Hematopoietic multipotent progenitor cell treated with erythropoietin and hydrocortisone succinate and interleukin-3 and kit ligand, for 15 days (in vitro differentiated cells): ENCODE measurements at places on chromosomes 6 and 20.

DNA sequence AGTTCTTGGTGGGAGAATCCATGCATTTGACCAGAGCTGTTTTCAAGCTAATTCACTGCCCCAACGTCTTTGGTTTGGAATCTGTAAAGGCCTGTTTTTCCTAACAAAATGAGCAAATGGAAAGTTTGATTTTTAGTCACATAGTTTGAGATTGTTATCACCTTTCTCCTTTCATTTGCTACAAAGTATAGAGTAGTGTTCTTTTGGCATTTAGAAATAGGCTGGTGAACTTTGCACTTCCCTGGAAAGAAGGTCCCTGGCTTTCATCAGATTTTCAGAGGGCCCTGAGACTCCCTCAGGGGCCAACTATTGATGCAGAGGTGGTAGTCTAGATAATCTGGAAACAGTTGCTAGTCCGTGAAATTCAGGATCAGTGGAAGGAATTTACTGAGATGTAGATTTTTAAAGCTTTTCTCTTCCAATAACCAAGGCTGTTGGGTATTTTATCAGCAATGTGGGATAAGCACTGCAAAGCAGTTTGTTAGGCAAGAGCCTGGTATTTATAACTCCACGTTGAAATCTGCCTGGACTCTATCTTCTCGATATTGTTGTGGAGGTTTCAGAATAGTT, 1.7 kb downstream of the ARFGEF2 start:
- no peak for DNase-seq

- no peak for DNase-seq
Measured at GRCh38 chr6:57432919-57433684, 115.7 kb downstream of the PRIM2 start.

DNA sequence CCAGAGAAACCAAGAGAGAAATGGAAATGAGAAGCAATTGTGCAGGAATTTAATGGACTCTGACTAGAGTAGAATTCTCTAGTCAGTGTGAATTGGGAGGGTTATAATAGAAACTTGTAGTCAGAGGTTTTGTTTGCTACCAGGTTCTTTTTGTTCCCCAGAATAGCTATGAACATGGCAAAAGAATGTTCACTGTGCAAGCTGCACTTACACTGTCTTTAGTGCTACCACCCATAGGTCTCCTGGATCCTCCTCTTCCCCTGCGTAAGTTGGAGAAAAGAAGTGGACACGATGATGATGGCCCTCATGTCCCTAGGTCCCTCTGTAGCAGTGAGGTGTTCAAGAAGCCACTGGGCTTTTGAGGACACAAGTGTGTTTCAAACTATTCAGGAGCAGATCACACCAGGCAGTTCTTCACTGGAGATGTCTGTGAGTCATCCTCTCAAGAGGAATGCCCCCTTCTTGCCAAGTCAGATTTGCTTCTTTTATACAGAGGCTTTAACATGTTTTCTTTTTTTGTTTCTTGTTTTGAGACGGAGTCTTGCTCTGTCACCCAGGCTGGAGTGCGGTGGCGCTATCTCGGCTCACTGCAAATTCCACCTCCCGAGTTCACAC, 47.6 kb upstream of the SMIM8 start:
- no peak for DNase-seq

GRCh38 chr6:32852844-32853540, 512 bp downstream of the TAP1 start:
- DNase-seq, result peak; percentile 37

DNA sequence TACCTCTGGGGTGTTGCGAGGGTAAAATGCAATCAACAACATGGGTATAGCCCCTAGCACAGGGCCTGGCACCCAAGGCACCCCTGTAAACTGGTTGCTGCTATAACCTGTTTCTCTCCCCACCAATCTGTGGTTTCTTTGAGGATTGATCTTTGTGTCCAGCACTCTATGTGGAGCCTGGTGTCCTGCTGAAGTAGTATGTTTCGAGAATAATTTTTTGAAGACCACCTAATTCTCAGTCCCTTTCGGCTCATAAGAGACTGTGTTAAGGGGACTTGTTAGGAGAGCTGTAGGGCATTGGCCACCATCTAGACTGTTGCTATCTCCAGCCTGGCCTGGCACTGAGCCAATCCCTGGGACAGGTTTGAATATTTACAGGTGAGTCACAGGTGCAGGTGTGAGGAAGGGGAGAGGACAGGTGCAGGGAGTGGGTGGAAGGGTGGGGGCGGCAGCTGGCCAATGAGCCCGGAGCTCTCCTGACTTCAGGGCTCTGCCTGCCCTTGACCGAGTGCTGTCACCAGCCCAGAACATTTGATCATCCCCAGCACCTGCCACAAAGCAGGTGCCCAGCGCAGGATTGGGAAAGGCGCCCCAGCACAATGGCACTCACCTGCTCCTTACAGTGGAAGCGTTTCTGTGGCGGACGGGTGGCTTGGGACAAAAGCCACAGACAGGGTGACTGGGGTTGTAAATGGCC, 8.1 kb upstream of the C20orf144 start:
- no peak for DNase-seq

DNA sequence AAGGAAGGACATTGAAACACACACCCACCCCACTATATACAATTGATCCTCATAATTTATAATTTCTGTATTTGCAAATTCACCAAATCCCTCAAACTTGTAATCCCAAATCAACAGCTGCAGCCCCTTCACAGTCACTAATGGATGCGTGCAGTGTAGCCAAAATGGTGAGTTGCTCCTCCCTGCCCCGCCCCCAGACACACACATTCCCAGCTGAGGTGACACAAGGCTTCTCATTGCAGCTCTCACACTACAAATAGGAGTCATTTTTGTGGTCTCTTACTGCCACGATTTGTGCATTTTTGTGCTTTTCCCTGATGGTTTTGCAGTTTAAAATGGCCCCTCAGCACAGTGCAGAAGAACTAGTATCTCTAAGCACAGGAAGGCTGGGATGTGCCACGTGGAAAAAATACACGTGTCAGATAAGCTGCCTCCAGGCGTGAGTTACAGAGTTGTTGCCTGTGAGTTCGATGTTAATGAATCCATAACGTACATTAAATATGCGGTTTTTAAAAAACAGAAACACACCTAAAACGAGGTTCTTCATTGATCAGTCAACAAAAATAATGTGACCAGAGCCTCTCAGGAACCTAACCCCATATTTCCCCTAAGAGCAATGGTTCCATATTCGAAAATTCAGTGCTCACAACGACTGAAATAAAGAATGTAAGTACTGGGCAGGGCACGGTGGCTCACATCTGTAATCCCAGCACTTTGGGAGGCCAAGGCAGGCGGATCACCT, 8.2 kb downstream of the ATP9A start:
- DNase-seq, result no peak

GRCh38 chr6:35087361-35088280, 53.5 kb downstream of the TCP11 start:
- no peak for DNase-seq

DNA sequence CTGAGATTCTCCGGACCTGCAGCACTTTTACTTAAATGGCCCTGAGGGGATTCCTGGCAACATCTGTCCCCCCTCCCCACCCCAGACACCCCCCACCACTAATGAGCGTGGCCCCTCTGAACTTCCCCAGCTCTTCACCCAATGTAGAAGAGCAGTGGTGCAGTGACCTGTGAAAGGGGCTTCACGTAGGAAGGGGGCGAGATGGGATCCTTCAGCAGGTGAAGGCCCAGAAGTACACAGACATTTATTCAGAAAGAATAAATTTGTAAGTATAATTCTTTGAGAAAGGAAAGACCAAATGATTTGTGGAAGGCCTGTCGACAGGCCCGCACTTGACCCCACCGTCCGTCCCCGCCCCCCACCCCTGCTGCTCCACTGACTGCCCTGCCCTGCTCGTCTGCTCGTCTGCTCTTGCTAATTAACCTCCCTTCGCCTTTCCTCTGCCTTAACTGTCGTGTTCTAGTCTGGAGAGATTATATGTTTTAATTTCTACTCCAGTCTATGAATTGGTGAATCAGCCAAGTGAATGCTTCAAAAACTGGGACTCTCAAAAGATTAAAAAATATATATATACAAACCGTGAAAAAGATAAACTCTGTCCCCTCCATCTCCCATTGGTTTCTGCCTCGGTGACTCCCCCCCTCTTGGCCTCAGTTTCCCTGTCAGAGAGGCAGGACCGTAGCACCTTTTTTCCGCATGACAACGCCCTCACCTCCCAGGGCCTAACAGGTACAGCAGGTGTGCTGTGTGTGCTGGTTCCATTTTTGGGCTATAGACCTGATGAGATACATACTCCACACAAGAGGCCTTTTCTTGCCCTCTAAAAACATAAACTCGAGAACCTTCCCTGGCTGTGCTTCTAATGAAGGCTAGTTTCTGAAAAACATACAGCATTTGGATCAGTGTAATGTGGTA, 49.2 kb downstream of the GNAS start:
- DNase-seq, result no peak

- no peak for DNase-seq
Measured at GRCh38 chr6:33372526-33373123, 19.0 kb upstream of the KIFC1 start.

DNA sequence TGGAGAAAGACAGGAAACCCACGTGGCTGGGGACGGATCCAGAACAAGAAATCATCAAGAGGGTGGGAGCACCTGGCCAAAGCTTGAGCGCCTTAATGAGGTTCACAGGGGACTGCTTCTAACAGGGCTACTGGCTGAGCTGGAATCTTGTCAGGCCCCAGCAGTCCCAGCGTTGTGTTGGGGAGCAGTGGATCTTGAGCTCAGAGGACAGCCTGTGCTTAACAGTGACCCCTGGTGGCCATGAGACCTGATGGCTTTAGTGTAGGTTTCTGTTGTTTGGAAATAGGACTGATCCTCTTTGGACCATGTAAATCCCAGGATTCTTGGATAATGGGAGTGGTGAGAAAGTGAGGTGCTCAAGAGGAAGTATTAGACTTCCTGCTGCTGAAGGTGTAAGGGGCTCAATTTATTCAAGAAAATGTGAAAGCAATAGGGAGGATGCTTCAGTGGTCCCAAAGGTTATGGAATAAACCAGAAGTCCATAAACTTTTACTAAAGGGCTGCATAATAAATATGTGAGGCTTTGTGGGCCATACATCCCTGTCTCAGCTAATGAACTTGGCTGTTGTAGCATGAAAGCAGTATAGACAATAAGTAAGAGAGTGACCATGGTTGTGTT, 216.2 kb downstream of the NFATC2 start:
- peak; percentile 30 for DNase-seq

DNA sequence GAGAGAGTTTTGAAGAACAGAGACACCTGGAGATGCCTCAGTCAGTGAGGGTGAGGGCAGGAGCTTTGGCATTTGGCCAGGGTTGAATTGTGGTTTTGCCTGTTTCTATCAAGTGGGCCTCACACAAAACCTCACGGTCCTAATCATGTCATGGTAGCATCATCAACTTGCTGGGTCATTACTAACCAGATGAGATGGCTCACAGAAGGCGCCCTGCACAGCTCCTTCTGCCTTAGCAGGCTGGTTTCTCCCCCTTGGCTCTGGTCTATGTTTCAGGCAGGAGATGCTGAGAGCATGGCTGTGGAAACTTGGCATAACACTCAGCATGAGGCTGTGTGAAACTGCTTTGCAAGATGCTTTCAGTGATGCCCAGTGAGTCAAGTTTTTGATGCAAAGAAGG, 99.3 kb downstream of the LRRC1 start:
- DNase-seq, result no peak

DNA sequence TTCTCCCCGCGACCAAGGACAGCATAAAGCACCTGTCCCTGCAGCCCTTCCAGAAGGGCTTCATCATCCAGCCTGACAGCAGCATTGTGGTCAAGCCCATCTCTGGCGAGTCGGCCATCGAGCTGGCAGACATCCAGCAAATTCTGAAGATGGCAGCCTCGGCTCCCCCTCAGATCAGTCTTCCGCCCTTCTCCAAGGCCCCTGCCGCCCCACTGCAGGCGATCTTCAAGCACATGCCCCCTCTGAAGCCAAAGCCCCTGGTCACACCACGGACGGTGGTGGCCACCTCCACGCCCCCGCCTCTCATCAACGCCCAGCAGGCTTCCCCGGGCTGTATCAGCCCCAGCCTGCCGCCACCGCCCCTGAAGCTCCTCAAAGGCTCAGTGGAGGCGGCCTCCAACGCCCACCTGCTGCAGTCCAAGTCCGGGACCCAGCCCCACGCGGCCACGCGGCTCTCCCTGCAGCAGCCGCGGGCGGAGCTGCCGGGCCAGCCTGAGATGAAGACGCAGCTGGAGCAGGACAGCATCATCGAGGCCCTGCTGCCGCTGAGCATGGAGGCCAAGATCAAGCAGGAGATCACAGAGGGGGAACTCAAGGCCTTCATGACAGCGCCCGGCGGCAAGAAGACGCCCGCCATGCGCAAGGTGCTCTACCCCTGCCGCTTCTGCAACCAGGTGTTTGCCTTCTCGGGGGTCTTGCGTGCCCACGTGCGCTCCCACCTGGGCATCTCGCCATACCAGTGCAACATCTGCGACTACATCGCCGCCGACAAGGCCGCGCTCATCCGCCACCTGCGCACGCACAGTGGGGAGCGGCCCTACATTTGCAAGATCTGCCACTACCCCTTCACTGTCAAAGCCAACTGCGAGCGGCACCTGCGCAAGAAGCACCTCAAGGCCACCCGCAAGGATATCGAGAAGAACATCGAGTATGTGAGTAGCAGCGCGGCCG, 83.3 kb downstream of the SSR1 start:
- no peak for DNase-seq

- DNase-seq, result no peak
Measured at GRCh38 chr6:29527126-29527525, 32.4 kb downstream of the UBD start.

DNA sequence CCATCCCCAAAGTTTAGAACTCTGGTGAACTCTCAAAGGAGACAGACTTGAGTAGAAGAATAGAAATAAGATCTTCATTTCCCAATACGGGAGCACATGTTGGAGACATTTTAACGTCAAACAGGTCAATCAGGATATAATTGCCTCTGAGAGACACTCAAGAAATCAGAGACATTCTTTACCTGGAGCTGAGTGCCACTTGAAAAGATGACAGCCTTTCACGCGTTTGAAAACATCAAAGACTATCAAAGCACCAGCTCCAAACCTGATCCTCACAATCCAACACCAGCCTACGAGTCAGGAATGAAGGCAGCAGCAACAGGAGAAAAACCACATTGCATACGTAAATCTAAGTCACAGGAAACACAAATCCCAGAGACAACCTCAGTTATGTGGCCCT, 571.5 kb upstream of the CDH4 start:
- no peak for DNase-seq

DNA sequence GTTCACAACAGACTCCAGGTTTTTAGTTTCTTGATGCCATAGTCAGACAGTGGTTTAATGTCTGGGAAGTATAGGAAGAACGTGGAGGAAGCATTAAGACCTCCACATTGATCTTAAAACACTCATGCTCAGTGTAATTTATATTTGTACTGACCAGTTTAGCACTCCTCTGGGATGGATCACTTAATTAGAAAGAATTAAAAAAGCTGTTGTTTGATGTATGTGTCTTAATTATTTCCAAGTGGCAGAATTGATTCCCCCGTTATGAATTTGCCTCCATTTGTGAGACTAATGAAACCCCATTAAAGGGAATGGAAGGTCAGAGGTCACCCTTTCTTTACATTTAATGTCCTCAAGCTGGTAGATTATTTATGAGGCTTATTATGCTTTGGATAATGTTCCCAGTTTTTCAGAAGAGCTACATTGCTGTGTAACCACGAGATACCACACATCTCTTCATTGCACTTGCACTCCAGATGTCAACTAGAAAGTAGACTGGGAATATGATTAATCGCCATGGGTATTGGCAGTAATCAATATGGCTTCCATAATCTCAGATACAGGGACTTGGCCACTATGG, 270.0 kb upstream of the JAG1 start:
- DNase-seq, result no peak

GRCh38 chr6:55617272-55617671, 38.3 kb upstream of the HMGCLL1 start:
- no peak for DNase-seq
